ENCODE measurements at places on chromosomes 13 and 19.

GRCh38 chr19:33430674-33431277, 57.3 kb downstream of the CEBPG start:
- DNase-seq, result peak; percentile 70

DNA sequence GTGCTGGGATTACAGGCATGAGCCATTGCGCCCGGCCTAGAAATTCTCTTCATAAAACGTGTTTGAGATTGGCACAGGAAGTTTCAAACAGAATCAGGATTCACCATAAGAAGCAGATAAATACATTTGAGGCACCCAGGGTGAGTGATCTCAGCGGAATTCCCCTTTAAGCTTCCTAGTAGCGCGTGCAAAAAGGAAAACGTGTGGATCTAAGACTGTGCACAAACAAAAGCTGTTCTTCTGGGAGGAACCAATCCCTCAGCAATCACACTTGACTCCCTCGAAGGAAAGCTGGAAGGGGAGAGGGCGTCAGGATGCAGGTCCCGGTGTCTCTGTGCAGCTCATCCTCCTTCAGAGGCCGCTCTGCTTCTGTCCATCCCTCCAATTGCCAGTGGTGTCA, 15.5 kb downstream of the MCF2L start:
- DNase-seq, result no peak

DNA sequence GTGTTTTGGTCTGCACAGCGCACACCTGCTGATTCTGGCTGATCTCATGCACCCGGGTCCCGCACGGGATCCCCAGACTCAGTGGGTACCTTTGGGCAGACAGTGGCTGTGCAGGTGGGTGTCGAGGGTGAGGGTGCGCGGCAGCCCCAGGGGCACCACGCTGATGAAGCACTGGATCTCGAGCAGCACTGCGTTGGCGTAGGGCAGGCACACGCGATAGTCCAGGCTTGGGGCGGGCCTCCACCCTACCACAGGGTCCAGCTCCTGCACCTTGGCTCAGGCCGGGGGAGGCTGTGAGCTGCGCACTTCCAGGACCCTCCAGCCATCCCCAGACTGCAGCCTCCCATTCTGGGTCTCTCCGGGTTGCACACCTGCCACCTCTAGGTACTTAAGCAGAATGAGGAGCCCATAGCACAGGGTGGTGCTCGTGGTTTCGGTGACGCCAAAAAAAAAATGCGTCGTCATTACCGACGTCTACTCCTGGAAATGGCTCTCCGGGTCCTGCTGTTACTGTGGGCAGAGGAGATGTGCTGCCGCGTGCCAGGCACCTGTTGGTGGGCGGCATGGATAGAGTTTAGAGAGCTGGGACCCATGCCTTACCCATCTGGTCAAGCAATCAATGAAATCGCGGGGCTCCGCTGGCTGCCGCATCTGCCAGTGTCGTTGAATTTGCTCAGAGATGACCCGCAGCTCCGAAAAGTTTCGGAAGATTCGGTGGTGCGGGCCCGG, 10.5 kb downstream of the EGLN2 start:
- DNase-seq, result no peak

DNA sequence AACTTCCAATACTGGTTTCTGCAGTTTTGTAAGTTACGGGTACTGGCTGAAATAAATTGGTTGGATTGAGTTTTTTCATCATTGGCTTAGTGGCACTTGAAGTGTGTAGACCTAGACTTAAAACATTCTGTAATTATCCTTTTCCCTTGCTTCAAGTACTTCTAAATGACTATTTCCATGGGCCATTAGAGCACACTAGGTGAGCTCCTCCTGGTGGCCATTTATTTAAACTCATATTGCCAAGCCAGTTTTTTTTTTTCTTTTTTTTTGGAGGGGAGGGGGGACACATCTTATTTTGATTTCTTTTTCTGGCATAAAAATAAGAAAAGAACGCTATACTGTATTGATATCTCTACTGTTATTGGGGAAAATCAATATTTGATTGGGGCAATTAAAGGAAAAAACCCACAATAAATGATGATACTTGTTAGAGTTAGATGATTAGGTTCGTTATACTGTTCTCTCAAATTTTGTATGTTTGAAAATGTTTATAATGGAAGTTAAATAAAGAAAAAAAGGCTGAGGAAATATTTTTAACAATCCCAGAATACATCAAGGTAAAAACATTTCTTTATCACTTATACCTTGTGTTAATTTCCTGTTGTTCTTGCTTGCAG, 82.9 kb downstream of the PDS5B start:
- DNase-seq, result no peak

Data from activated CD4-positive, alpha-beta memory T cell treated with anti-CD3 and anti-CD28 coated beads, Interleukin-2, amount 10 ng/mL, durations not matched to agents 7 days and 5 days (primary cell).